Glutamatergic neuron (in vitro differentiated cells): ENCODE measurements at places on chromosomes 4 and X. TPM values are rescaled to one million over a fixed set of nuclear protein-coding genes. Genes with fewer than 3 reads are reported as not detected.
A peak's percentile ranks its signal among the peaks of the same experiment; 100 is the strongest.

DNA sequence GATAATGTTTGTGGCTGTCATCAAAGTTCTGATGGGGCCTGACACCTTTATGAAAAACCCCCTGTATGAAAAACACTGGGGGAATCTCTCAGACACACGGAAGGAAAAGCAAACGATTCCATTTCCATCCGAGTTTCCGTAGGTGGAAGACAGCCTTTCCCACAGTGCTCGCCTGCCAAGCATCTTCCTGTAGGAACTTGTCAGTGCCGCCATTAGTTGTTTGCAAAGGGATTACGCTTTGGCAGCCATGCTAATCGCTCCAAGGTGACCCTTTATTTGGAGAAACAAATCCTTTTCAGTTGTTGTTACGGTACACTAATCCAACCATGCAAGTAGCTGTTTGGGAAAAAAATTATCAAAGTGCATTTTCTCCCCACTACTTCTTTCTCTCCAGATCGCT lies 44.4 kb upstream of the STOX2 start:
- H3K27me3 ChIP-seq, result peaks cover 3% of the 10 kb centered on the region
- no peak overlapping the region for H3K27ac ChIP-seq
- peaks cover 19% of the 10 kb centered on the region for H3K4me1 ChIP-seq
- peaks cover 9% of the 10 kb centered on the region for H3K36me3 ChIP-seq
- DNase-seq, result no peak

The TEX13C gene
- not detected for total RNA-seq

The FOXP3 gene
- total RNA-seq, result 0.78 TPM

GRCh38 chr4:11429699-11430045 lies 978 bp upstream of the HS3ST1 start:
- peaks cover 11% of the 10 kb centered on the region for H3K27me3 ChIP-seq
- H3K4me3 ChIP-seq, result peak overlapping the region; percentile 81
- H3K36me3 ChIP-seq, result no peaks in the 10 kb centered on the region
- no peak for DNase-seq

The PRKG2 gene
- total RNA-seq, result 29.7 TPM

The HS3ST1 gene
- 1.7 TPM for total RNA-seq

GRCh38 chr4:75916091-75916661 lies 13.9 kb upstream of the PPEF2 start:
- peak; percentile 28 for DNase-seq
- H3K4me3 ChIP-seq, result no peak overlapping the region
- no peak overlapping the region for H3K27ac ChIP-seq

DNA sequence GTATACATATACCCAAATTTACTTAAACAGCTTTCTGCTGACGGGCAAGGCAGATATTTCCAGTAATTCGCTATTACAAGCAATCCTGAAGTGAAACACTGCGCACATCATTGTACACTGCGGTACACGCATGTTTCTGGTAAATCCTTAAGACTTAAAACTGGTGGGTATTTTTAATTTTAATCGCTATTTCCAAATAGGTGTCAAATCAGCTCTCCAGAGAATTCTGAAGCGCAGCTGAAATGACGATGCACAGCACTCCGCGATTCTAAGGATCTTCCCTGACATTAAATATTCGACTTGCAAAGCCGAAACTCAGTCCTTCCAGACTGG lies 361 bp downstream of the TMEM128 start:
- DNase-seq, result no peak
- H3K36me3 ChIP-seq, result peaks cover 6% of the 10 kb centered on the region
- H3K27me3 ChIP-seq, result peaks cover 4% of the 10 kb centered on the region
- peak overlapping the region; percentile 76 for H3K27ac ChIP-seq

- no peaks in the 10 kb centered on the region for H3K36me3 ChIP-seq
- no peak overlapping the region for H3K4me3 ChIP-seq
- H3K27ac ChIP-seq, result no peak overlapping the region
- DNase-seq, result no peak
- no peaks in the 10 kb centered on the region for H3K4me1 ChIP-seq
These were observed 632.4 kb upstream of the ZFP42 start for GRCh38 chr4:187362937-187363857.

The FMR1NB gene
- total RNA-seq, result not detected

DNA sequence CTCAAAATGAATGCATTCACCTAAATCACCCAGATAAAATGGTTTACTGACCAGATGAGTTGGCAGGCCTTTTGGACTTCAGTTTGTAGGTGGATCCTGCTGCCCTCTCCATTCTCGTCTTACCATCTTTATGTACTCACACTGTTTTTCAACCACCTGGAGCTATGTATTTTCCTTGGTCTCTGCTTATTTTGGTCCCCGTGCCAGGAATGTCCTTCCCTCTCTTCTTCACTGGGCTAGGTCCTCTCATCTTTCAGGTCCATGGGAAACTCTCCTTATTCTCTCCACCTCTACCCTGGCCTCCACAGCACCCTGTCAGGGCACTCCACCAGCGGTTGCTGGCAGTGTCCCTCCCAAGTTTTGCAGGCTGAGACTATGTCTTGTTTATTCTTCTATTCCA lies 2.6 kb downstream of the GPRIN3 start:
- H3K4me1 ChIP-seq, result peaks cover 42% of the 10 kb centered on the region
- peaks cover 5% of the 10 kb centered on the region for H3K36me3 ChIP-seq
- peaks cover 20% of the 10 kb centered on the region for H3K27me3 ChIP-seq

The PNMA6F gene
- not detected for total RNA-seq

The TMEM192 gene
- total RNA-seq, result 16.9 TPM

- no peaks in the 10 kb centered on the region for H3K36me3 ChIP-seq
- H3K4me1 ChIP-seq, result no peaks in the 10 kb centered on the region
- no peak overlapping the region for H3K4me3 ChIP-seq
- no peaks in the 10 kb centered on the region for H3K27me3 ChIP-seq
- H3K27ac ChIP-seq, result no peak overlapping the region
- DNase-seq, result no peak
These were observed 475.5 kb upstream of the FGF16 start for GRCh38 chrX:76971393-76972376.

DNA sequence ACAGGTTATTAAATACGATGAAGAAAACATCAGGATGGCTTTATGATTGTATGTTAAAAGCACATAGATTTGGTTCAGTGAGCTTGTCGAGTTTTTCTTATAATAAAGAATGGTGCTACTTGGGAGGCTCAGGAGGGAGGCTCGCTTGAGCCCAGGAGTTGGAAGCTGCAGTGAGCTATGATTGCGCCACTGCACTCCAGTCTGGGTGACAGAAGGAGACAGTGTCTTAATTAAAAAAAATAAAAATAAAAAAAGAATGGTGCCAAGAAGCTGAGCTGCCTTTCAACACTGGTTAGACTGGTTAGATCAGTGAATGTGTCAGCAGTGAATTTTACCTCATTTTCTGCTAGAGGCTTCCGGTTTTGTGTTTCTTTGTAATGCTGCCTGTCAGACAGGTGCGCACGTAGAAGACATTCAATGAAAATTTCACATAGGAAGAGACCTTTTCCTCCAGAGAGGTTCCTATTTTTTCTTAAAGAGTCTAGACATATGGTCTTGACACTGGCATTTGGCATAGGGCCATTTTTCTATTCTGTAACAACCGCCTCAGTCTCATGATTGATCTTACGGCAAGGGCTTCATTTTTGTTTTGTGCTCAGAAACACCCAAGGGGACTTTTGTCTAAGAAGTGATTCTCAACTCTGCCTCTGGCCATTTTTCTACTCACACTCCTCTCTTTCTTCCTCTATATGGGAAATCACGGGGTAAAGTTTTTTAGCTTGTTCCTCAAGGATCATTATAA lies 15.0 kb upstream of the ARSF start:
- H3K4me1 ChIP-seq, result no peaks in the 10 kb centered on the region
- no peak overlapping the region for H3K4me3 ChIP-seq
- no peak for DNase-seq

DNA sequence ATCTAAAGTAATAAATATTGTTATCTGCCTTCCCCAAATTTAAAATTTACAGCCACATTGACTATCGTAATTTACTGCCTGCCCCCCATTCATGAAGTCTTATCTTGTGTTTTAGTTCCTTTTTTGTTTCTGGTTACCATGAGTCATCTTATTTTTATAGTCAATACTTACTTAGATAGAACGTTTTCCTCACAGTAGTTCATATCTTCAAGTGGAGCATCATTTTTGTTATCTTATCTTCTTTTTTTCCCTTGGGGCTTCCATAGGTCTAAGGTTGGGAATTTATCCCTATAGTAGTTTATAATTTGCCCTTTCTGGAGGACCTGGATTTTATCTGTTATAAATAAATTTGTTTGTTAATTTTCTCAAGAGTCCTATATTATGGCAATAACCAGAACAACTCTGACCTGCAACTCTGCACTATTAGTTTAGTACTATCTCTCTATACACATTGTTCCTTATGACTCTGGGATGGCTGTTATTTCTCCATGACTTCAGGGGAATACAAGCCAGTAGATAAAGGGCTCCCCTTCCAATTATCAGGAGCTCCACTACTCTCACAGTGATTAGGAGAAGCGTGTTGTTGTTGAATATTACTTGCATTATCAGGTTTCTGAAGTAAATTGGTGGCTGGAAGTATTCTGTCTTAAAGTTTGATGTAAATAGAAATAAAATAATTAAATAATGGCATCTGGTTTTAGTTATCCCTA lies 330.6 kb downstream of the GALNTL6 start:
- no peaks in the 10 kb centered on the region for H3K27me3 ChIP-seq
- H3K36me3 ChIP-seq, result no peaks in the 10 kb centered on the region
- DNase-seq, result no peak
- no peak overlapping the region for H3K27ac ChIP-seq

DNA sequence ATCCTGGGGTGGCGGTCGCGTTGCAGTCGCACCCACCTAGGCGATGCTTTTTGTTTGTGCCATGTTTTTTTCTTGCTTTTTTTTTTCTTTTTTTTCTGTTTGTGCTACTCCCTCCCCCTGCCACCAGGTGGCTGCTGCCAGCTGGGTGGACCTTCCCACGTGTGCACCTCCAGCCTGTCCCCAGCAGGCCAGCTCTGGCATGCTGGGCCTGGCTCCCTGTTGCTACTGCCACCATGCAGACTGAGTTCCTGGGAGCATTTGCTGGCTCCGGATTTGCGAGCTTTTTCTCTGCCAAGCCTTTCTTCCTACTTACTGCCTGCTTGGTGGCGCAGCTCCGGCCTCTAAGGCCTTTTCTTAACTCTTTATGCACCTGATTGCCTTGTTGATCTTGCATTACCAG lies 161.2 kb upstream of the WDFY3 start:
- H3K27ac ChIP-seq, result peak overlapping the region; percentile 72
- no peak overlapping the region for H3K4me3 ChIP-seq
- DNase-seq, result peak; percentile 56

DNA sequence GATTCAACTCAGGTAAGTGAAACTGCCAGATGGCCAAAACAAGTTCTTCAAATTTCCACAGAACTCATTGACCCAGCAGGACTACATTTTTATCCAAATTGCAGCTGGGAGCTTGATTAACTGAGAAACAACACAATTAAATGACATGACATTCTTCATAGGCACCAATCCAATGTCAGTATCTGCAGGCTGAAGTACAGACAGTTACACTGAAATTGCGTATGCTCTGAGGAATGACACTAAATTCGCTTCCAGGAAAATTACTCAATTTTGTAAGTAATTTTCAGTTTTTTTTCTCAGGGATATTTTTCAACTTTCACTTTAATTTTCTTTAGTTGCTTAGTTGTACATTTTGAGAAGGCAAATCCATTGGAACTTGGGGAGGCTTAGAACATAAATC lies 4.5 kb downstream of the C1GALT1C1 start:
- DNase-seq, result no peak
- H3K4me1 ChIP-seq, result no peaks in the 10 kb centered on the region
- no peaks in the 10 kb centered on the region for H3K36me3 ChIP-seq
- H3K4me3 ChIP-seq, result no peak overlapping the region
- no peak overlapping the region for H3K27ac ChIP-seq

- H3K27ac ChIP-seq, result no peak overlapping the region
- H3K27me3 ChIP-seq, result no peaks in the 10 kb centered on the region
- H3K4me1 ChIP-seq, result no peaks in the 10 kb centered on the region
- H3K36me3 ChIP-seq, result peaks cover 6% of the 10 kb centered on the region
These were observed 200.5 kb downstream of the FAM133A start for GRCh38 chrX:93874554-93874953.

- H3K36me3 ChIP-seq, result no peaks in the 10 kb centered on the region
- H3K27ac ChIP-seq, result no peak overlapping the region
- H3K4me1 ChIP-seq, result peaks cover 2% of the 10 kb centered on the region
- DNase-seq, result no peak
- H3K27me3 ChIP-seq, result no peaks in the 10 kb centered on the region
- H3K4me3 ChIP-seq, result no peak overlapping the region
These were observed 24.4 kb downstream of the IGSF1 start for GRCh38 chrX:131264665-131265064.

DNA sequence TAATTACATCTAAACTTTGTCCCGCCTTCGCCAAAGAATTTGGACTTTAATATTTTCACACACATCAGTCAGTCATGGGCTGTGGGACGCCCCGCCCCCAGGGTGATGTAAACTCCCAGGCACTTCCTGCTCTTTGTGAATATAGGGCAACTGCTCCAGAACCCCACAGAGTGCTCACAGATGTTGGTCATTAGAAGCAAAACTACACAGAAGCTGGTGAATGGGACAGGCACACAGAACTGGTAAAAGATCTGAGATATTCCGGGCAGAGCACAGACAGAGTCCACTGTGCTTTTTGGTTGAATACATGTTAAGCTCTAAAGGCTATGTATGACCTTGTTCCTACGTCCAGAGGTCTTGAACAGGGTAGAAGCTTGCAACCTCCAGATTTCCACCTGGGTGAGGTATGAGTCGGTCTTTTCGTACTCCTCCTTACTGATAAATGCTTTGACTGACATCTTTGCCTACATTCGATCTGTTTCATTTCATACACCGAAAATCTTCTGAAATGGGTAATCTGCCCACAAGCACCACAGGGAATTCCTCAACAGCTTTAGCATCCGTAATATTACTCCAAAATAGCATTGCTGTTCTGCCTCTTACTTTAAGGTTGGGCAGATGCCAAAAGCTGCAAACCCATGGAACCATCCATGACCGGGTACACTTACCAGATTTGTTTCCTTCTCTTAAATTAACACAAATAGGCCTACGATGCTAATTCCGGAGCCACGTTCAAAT lies 144.6 kb downstream of the AMELX start:
- H3K4me1 ChIP-seq, result peaks cover 11% of the 10 kb centered on the region
- H3K27ac ChIP-seq, result no peak overlapping the region
- DNase-seq, result no peak
- no peak overlapping the region for H3K4me3 ChIP-seq
- H3K27me3 ChIP-seq, result peaks cover 6% of the 10 kb centered on the region
- H3K36me3 ChIP-seq, result no peaks in the 10 kb centered on the region

- DNase-seq, result no peak
- no peak overlapping the region for H3K27ac ChIP-seq
- no peak overlapping the region for H3K4me3 ChIP-seq
- H3K4me1 ChIP-seq, result no peaks in the 10 kb centered on the region
These were observed 6.9 kb upstream of the SMIM43 start for GRCh38 chr4:121771869-121772268.

DNA sequence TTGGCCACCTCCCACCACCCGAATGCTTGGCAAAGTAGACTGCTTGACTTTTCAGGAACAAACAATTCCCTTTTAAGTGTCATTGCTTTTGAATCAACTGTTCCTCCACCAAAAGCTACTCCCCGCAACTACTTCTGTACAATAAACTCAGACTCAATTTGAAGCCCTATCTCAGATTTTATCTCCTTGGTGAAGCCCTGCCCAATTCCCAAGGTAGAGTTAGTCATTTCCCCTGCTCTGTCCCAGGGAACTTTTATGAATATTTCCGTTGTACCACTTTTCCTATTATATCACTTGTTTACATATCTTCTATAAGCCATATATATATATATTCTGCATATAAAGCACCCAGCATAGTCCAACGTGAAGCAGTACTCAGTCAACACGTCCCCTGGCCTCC lies 102.8 kb downstream of the C4orf51 start:
- no peak overlapping the region for H3K27ac ChIP-seq
- H3K36me3 ChIP-seq, result no peaks in the 10 kb centered on the region
- DNase-seq, result no peak
- no peak overlapping the region for H3K4me3 ChIP-seq

- H3K4me3 ChIP-seq, result no peak overlapping the region
- no peaks in the 10 kb centered on the region for H3K27me3 ChIP-seq
- H3K36me3 ChIP-seq, result no peaks in the 10 kb centered on the region
- H3K27ac ChIP-seq, result no peak overlapping the region
- DNase-seq, result peak; percentile 65
These were observed 98.8 kb upstream of the IQCM start for GRCh38 chr4:149914119-149915115.
